ENCODE measurements at places on chromosomes 5 and 9.

GRCh38 chr9:99954819-99955218, 48.4 kb downstream of the STX17 start:
- no peak for DNase-seq

DNA sequence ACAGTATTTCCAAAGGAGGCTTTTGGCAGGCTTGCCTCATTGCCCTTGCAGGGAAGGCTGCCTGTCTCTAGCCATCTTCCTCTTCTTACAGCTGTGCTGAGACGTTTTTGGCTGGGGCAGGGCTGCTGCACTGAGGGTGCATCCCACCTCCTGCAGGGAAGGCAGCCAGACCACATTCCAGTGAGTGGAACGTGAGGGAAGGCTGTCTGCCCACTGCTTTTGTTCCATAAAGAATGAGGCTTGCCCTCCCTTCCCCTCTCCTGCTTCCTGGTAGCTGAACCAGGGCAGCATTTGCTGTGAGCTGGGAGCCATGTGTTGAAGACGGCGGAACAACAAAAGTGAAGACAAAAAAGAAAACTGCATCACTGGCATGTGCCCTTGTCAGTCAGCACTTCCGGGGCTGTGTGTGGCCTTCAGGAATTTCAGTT, 16.8 kb downstream of the MGAT1 start:
- DNase-seq, result no peak

- DNase-seq, result no peak
Measured at GRCh38 chr9:82128011-82128696, 139.6 kb downstream of the SPATA31D1 start.

- DNase-seq, result no peak
Measured at GRCh38 chr9:14908295-14909180, 1.7 kb downstream of the FREM1 start.

GRCh38 chr5:174327317-174327864, 281.9 kb downstream of the NSG2 start:
- DNase-seq, result no peak
